ENCODE measurements at places on chromosomes 12 and 14.

DNA sequence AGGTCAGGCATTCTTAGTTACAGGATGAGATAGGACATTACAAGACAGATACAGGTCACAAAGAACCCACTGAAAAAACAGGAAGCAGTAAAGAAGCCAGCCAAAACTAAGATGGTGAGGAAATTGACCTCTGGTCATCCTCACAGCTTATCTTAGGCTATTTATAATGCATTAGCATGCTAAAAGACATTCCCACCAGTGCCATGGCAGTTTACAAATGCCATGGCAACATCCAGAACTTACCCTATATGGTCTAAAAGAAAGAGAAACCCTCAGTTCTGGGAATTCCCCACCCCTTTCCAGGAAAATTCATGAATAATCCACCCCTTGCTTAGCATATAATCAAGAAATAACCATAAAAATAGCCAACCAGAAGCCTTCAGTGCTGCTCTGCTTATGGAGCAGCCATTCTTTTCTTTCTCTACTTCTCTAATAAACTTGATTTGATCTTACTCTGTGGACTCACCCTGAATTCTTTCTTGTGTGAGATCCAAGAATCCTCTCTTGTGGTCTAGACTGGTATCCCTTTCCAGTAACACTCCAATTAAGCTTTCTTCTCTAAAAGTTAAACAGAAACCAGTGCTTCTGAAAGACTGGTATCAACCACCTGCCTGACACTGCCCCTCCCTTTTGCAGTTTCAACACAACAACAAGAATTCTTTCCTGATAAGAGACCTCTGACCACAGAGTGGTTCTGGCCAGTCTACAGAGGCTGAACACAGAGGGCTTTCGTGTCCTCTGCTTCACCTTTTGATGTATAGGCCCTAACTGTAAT is 86.9 kb downstream of the BCAT1 start:
- DNase-seq, result no peak

DNA sequence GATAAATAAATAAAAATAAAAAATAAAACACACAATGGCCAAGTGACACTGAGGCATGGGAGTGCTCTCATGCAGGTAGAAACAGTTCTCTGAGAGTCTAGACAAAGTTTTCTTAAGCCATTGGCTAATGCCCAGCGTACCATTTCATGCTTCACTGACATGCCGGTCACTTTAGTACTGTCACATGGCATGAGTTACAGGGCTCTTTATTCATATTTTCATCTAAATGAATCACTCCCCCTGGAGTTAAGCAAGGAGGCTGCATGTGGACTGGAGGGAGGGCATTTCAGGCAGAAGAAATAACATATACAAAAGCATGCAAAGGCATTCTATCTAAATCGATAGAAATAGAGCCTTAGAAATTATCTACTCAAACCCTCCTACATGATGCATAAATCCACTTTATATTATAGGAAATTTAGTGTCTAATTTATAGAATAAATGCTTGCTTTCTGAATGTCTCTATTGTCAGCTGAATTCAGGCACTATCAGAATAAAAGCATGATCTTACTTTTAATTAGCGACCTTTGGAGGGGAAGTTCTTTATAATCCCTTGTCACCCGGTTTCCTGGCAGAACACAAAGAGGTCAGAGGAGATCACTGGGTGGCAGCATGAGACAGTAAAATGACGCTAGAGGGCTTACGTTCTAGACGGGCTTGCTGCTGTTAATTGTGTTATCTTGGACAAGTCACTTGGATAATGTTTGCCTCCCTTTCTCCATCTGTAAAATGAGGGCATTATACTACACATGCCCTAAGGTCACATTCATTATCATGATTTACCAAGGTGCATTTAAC is 17.5 kb downstream of the DYRK4 start:
- no peak for DNase-seq

DNA sequence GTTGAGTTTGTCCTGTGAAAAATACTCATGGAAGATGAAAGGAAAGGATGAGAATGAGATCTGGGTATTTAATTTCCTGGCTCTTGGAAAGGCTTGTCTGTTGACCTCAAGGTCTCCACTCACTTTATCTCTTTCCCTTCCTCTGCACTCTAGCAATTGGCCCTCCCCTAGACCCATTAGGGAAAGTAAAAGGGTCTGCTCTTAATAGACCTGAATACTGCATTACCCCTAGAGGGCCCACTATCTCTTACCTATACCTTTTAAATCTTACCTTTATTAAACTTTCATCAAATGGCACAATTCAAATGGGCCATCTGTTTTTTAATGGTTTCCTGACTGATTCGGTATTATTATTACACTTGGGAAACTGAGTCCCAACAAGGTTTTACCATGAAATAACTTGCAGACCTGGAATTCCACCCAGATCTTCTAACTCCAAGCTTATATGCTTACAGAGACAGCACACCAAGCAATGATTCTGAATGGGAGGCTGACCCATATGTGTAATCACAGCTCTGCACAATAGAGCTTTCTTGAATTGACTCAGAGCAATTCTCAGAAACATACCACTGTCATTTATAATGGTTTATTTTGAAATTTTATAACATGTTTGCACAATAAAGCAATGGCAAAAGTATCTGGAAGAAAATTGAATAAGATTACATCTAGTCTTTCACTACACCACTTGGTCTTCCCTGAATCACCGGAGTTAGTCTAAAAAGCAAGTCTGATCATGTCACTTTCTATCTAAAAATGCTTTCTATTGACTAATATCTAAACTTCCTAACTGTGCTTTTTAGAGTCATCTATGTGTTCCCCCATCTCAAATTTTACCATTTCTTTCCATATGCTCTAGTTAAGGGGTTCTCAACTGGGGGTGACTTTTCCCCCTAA is 618.5 kb downstream of the NRXN3 start:
- DNase-seq, result no peak

DNA sequence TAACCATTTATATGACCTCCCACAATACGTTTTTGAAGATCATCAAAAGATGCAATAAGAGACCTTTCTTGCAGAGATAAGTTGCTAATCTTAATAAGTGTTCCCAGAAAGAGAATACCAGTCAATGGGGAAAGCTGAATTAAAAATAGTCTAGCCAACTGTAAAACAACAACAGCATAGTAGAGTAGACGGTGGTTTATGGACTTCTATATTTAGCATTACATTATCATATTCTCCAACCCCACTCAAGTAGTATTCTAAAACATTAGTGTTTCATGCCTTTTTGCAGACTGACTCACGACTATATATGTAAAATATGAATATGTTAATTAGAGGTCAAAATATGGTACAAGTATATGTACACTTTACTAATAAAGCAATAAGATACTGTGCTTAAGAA is 218.9 kb downstream of the MED13L start:
- DNase-seq, result no peak

DNA sequence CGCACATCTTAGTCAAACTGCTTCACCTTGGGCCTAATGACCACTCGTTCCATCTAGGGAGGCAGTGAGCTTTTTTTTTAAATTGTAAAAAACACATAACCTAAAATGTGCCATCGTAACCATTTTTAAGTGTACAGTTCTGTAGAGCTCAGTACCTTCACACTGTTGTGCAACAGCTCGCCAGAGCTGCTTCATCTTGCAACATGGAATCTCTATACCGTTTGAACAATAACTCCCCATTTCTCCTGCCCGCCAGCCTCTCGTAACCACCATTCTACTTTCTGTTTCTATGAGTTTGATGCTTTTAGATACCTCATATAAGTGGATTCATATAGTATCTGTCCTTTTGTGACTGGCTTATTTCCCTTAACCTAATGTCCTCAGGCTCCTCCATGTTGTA is 196.2 kb downstream of the CHST11 start:
- no peak for DNase-seq

- no peak for DNase-seq
Observed at GRCh38 chr12:76697849-76698248, 66.1 kb upstream of the ZDHHC17 start.

GRCh38 chr12:55687746-55688145 is 20.0 kb downstream of the ITGA7 start:
- DNase-seq, result no peak

DNA sequence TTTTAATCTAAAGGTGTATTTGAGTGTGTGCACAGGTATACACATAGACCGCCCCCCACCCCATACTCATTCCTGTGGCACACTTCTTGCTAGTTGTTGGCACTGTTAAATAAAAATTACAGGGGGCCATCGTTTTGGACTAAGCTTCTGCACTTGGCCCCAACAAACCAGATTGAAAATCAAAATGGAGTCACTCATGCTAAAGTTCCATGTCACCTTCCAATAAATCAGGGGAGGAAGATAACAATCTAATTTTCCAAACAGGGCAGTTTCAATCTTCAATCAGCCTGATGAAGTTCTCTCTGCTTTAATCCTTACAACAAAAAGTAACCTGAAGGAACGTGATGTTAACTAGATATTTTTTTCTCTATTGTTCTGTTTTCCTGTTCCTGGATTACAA is 78.2 kb downstream of the RGS6 start:
- no peak for DNase-seq

GRCh38 chr12:71732357-71732712 is 22.3 kb upstream of the RAB21 start:
- DNase-seq, result no peak

All from NCI-H2029 treated with DMSO at 0.1 percent for 48 hours (cell line).